Activated naive CD4-positive, alpha-beta T cell (primary cell): ENCODE measurements at places on chromosomes 13 and 19.

- DNase-seq, result no peak
Observed at GRCh38 chr13:49262634-49263033, 14.9 kb downstream of the CDADC1 start.

GRCh38 chr13:29991343-29991742 is 140.9 kb upstream of the UBL3 start:
- DNase-seq, result no peak

GRCh38 chr13:106477303-106477702 is 58.2 kb downstream of the EFNB2 start:
- DNase-seq, result no peak

DNA sequence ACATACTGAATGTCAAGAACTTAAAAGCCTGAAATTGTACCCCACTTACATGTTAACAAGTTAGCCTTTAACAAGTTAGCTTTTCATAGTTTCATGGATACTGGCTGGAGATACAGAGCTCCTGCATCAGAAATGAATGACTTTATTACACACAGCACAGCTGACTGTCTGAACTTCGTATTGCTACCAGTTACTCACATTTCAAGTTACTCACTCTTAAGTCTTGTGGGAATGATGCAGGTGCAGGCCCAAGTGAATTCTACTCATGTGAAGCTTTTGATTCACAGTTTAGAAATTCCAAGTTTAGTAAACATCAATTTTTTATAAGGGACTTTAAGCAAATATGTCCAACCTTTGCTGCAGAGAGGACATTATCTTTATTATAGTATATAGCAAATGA is 762.2 kb upstream of the PRR20A start:
- DNase-seq, result no peak

GRCh38 chr13:26372747-26373146 is 118.8 kb downstream of the CDK8 start:
- no peak for DNase-seq

DNA sequence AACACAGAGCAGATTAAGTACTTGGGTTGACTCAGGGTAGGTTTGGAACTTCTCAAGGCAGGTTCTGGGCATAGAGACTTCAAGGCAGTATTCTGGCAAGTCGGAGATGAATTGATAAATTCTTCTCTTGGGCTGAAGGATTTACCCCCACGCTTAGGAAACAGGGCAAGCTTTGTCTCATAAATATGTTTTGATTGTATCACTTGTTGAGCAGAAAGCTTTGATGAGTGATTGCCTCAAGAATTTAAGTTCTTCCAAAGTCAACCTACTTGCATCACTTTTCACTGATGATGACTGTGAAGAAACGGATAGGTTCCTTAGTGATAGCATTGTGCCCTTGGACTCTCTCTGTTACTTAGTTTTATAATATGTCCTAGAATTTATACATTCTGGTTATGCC is 258.6 kb upstream of the DACH1 start:
- DNase-seq, result no peak

- DNase-seq, result no peak
Observed at GRCh38 chr13:43153436-43154090, 130.2 kb downstream of the DNAJC15 start.

- no peak for DNase-seq
Observed at GRCh38 chr13:20377720-20378119, 145.6 kb upstream of the GJB6 start.

GRCh38 chr13:109840201-109840892 is 54.0 kb upstream of the IRS2 start:
- DNase-seq, result no peak

DNA sequence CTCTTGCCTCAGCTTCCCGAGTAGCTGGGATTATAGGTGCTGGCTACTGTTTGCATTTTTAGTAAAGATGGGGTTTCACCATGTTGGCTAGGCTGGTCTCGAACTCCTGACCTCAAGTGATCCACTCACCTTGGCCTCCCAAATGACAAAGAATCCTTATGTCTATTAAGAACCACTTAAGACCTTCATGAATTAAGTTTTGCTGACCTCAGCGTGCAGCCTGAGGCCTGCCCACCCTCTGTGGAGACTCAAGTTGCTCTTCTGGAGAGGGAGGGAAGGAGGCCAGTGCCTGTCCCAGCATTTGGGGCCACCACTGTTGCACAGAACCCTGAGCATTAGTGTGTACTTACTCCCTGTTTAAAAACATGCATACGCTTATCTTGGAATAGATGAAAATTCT is 313.3 kb downstream of the FGF9 start:
- DNase-seq, result no peak

DNA sequence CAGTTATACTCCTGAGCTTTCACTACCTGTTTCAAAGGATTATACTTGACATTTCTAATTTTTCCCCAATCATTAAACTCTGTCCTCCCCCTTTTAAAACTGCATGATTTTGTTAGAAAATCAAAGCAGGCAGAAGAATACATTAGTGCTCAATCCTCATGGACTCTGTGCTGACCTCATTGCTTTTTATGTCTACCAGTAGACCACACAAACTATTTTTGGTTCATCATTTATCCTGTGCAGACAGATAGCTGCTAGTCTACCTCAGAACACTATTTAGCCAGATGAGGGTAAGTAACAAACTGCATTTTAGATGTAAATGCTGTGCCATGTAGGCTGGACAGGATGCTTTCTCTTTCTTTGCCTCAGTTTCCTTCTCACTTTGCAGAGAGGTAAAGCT is 235.9 kb downstream of the DCT start:
- no peak for DNase-seq
